ENCODE measurements at places on chromosomes 2 and 18.

GRCh38 chr18:36531636-36532035, 234.1 kb downstream of the FHOD3 start:
- no peak for DNase-seq

GRCh38 chr18:44715245-44715644, 34.6 kb downstream of the SETBP1 start:
- DNase-seq = no peak

DNA sequence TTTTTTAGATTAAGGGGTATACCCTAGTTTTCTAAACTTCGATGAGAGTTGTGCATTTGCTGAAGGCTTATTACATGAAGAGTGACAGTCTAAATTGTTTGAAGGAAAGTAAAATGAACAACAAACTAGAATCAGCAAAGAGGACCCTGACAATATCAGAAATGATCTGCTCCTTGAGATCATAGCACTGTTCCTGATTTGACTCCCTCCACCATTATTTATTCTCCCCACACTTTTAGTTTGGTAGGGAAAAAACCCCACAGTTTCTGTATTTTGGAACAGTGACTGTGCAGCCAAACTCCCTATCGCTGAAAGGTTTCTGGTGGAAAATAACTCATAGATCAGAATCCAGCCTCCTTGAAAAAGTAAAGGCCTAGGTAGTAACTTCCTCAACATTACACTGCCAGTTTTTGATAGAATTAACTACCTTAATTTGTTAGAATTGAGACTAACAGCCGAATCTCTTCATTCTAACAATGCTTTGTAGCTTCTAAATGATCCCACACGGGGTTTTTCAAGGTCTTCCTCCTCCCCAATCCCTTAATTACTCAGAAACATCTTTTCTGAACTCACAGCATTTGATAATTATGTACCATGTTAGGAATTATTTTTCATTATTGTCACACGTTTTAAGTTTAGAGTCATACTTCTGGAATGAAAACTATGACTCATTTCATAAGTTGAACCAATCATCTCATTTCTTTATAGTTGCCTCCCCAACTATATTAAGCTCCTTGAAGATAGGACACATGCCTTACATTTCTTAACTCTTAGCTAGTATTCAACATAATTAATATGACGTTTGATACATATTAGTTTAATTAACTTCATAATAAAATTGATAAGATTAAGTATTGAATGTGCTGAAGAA, 2.9 kb downstream of the MYL12A start:
- no peak for DNase-seq

DNA sequence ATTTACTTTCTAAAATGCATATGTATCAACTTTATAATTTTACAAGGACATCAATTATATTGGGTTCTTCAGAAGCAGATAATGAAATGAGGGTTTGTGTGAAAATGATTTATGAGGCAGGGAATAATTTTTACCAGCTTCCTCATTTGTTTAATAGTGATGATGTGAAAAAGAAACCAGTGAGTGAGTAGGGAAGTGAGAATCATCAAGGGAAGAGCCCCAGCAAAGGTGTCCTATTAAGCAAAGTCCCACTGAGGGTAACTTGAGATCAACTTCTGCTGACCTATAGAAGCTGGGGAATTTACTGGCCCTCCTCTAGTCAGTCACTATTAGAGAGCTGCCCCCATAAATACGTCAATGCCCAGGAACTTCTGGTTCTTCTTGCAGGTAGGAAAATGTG, 266.8 kb upstream of the LYPD1 start:
- peak; percentile 3 for DNase-seq

GRCh38 chr2:239368906-239369552, 31.8 kb downstream of the HDAC4 start:
- DNase-seq = peak; percentile 71

DNA sequence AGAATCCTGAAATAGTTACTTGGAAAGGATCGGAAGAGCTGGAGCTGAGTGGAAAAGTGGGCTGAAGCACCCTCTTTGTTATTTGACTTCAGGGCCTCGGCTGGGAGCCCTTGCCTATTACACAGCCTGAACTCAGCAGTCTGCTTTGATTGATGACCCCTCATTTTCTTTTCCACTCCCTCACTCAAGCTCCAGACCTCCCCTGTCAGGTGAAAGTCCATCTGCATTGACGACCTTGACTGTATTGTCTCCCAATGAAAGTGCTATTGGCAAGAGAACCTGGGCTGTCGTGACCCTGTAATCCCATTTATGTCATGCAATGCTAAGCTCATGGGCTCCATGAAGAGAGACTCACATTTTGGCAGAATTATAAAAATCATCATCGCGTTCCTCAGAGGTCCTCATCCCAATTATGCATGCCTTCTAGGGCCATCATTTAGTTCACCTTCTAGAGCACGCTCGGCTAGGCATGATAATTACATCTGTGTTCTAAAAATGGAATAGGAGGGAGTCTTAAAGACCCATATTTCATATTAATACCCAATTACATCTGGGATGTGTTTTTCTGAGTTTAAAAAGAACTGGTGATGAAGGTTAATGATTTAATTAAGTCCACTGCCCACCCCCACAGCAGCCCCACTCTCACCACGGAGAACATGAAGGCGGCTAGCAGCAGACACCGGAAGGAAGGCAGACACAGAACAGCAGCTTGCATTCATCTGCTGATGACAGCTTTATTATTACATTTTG, 472.5 kb downstream of the PID1 start:
- no peak for DNase-seq

DNA sequence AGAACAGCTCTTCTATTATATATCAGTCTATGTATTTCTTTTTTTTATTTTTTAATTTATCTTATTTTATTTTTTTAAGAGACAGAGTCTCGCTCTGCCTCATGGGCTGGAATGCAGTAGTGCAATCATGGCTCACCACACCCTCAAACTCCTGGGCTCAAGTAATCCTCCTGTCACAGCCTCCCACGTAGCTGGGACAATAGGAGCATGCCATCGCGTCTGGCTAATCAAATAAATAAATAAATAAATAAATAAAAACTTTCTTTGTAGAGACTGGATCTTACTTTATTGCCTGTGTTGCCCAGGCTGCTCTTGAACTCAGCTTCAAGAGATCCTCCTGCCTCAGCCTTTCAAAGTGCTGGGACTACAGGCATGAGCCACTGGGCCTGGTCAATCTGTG, 117.0 kb downstream of the RBMS1 start:
- no peak for DNase-seq

GRCh38 chr2:58261209-58261608, 20.1 kb upstream of the FANCL start:
- DNase-seq = no peak

DNA sequence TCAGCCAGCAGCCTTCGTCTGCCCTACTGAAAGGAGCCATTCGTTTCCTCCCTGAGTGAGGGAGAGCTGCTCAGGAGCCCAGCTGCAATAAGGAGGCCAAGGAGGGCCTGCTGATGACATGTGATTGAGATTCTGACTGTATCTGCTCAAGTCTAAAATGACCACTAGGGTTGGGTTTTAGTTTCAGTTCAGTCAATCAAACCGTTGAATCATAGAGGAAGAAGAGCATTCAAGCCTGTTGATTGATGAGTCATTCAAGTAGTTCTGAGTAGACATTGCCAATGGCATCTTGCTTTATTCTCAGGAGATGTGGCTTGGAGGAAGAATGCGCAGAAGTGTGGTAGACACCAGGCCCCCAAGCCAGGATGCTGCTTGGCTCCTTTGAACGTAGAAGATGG, 19.9 kb upstream of the BCL2L11 start:
- peak; percentile 28 for DNase-seq

GRCh38 chr2:120735746-120736170, at the start of gene GLI2:
Gene GLI2 (plus strand): TSS chr2:120735868. CDS start chr2:120797321, 61,453 bp downstream.
- peak; percentile 44 for DNase-seq

- DNase-seq = no peak
Measured at GRCh38 chr2:207513551-207514257, 16.1 kb upstream of the CREB1 start.

DNA sequence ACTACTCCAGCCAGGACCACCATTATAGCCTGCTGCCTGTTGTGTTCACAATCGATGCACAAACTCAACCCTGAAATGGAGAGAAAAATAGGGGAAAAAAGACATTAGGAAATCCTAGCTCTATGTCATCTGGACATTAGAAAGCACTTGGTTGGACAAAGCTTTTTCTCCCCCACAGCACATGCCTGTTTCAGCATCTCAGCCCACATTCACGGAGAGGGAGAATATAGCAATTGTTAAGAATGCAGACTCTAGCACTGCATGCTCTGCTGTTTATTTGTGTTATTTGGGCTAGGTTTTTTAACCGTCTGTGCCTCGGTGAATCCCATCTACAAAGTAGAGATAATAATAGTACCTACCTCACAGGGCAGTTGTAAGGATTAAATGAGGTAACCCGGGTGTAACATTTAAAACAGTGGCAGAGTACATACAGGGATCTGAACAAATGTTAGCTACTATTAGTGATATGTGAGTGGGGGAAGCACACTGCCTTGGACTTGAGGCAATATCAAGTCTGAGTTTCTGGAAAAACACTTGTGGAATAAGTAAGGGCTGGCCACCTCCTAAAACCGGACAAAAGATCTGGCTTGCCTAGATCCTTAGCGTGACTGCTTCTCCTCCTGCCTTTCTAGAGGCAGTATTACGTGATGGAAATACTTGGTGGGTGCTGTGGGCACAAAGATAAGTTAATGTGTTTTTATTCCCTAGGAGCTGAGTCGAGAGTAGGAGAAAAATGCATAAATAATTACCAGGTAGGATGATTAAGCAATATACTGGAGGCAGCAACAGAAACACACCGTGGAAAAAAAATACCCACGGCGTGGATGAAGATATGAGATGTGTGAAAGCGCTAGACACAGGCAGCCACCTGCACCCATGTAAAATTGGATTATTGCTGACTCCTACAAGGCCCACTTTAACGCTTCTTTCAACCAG, 1.0 kb upstream of the PPP1CB start:
- DNase-seq = peak; percentile 26

GRCh38 chr2:158806941-158807340, 11.8 kb downstream of the DAPL1 start:
- DNase-seq = no peak

- DNase-seq = no peak
Measured at GRCh38 chr18:8787794-8788193, 82.4 kb downstream of the MTCL1 start.

- DNase-seq = no peak
Measured at GRCh38 chr2:26530240-26530540, 52.3 kb upstream of the OTOF start.

- DNase-seq = no peak
Measured at GRCh38 chr2:98946855-98947254, 10.8 kb upstream of the CRACDL start.

DNA sequence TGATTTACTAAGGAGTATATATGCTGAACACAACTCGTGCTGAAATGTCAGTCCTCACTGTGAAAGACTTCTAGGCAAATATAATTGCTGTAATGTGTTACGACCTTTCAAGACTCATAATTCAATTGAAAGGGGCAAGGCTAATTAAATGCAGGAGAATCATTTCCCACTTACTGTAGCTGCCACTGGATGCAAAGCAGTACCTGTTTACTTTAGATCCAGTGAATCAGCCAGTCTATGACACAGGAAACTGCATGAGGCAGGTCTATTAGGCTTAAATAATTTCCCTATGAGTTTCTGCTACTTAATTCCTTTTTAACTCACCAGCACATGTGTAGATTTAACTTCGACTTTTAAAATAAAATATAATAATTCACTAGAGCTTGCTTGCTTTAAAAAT, 125.6 kb downstream of the CTNNA2 start:
- no peak for DNase-seq

DNA sequence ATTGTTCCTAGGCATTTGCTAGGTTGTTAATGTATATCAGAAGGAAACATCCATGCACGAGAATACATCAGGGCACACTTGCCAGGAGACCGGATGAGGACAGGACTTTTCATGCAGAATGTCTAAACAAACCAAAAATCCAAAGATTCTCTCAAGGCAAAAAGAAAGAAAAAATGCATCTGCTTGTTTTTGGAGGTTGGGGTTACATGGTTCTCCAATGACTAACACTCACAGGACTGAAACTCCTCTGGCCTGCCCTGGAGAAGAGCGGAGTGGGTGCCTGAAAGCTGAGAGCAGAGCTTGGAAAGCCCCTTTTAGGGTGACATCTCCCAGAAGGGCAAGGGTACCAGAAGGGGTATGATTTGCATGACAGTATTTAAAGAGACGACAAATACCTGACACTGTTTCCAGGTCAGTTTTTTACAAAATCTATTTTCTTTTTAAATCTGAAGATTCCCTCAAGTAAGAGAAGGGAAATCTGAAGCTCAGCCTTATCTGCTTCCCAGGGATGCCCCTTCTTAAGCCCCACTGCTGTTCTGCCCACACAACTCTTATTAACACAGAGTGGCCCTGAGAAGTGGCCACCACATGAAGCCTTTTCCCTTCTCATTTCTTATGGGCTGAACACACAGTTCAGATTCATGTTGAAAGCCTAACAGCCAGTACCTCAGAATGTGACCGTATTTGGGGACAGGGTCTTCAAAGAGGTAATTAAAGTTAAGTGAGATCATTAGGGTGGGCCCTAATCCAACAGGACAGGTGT, 216.4 kb downstream of the STK39 start:
- peak; percentile 17 for DNase-seq

GRCh38 chr2:68885074-68885810, 14.0 kb upstream of the BMP10 start:
- no peak for DNase-seq

DNA sequence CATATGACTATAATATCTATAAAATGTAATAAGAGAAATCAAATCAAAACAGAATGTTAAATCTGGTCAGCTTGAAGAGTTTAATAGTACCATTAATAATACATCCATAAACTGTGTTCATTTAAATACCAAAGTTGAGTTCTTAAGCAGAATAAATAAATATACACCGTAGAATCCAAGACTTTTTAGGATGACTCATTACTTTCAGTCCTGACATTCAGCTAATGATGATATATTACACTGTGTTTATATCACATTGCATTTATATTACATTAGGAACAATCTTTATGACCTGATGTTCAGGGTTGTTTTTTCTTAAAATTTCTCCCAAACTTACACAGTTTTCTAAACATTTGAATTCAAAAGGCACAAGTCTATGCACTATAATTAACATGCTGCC, 331.3 kb downstream of the SS18 start:
- DNase-seq = no peak

Measured in germinal center (tissue), 1 donor.